Spinal cord (tissue), 10 donors: ENCODE measurements at places on chromosomes 5 and 9. TPM values are rescaled to one million over a fixed set of nuclear protein-coding genes. Genes with fewer than 3 reads are reported as not detected.

DNA sequence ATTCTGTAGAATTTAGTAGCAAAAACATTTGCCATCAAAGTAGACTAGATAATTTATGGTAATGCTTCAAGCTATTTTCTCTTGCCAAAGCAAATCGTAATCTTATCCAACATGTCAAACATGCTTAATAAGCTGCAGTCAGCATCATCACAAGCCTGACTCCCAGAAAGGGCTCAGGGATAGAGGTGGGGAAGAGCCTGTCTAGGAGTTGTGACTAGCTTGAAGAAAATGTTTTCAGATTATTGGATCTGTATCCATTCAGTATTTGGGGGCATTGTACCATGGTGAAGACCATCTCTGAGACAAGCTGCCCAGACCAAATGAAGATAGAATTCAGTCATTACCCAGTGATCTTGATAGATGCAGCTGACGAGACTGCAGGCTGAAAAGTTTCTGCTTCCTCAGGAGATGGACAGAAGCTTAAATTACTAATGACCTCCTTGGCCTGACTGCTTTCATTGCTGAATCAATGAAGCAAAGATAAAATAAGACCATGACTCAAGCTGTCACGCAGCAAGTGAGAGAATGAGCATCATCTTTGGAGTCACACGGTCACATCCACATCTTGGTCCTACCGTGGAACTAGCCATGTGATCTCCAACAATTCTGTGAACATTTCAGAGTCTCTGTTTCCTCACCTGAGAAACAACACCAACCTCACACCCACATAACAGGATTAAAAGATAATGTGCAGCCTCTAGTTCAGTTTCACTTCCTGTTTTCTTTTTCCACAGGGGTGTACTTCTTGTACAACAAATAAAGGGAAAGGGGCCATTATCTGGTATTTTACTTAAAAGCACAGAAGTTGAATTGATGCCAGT lies 9.4 kb downstream of the ERAP2 start:
- no peaks in the 10 kb centered on the region for H3K4me1 ChIP-seq
- no peak for DNase-seq
- H3K4me3 ChIP-seq: no peak overlapping the region
- H3K27ac ChIP-seq: no peak overlapping the region

GRCh38 chr5:51691538-51692079 lies 308.4 kb downstream of the ISL1 start:
- H3K4me3 ChIP-seq: no peak overlapping the region
- DNase-seq: no peak
- no peaks in the 10 kb centered on the region for H3K36me3 ChIP-seq
- no peak overlapping the region for H3K27ac ChIP-seq
- no peaks in the 10 kb centered on the region for H3K27me3 ChIP-seq

TSSK1B gene
- total RNA-seq: 0.06 TPM

CTXN3 gene
- 19.9 TPM for total RNA-seq

GRCh38 chr5:90932052-90932699 lies 373.6 kb downstream of the ADGRV1 start:
- DNase-seq: peak; percentile 48
- no peaks in the 10 kb centered on the region for H3K27me3 ChIP-seq
- no peak overlapping the region for H3K27ac ChIP-seq
- H3K4me1 ChIP-seq: no peaks in the 10 kb centered on the region
- H3K4me3 ChIP-seq: no peak overlapping the region

PCDHGA4 gene
- total RNA-seq: 7.5 TPM

- H3K4me3 ChIP-seq: no peak overlapping the region
- no peaks in the 10 kb centered on the region for H3K27me3 ChIP-seq
- no peaks in the 10 kb centered on the region for H3K4me1 ChIP-seq
- H3K36me3 ChIP-seq: no peaks in the 10 kb centered on the region
- H3K27ac ChIP-seq: no peak overlapping the region
Observed at GRCh38 chr9:91502913-91503672, 79.5 kb upstream of the NFIL3 start.

MAMDC2 gene
- total RNA-seq: 6.3 TPM

GRIA1 gene
- total RNA-seq: 50.9 TPM

DNA sequence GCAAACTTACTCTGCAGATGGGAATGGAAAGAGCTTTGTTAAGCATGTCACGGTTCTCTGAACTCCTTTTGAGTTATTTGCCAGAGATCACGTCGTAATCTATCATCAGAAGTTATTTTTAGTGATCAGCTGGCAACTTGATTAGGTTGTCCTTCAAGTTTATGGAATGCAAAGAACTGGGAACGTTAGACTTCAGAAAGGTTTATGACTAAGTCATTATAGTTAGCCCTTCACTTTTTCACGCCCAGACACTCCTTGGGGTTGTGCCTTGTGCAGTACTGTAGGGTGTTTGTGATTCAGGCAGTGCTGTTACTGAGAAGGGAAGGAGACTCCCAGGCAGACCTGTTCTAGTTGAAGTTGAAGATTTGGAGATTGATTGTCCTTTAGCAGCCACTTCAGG lies 26.8 kb upstream of the PHF2 start:
- H3K27ac ChIP-seq: no peak overlapping the region
- DNase-seq: no peak

DNA sequence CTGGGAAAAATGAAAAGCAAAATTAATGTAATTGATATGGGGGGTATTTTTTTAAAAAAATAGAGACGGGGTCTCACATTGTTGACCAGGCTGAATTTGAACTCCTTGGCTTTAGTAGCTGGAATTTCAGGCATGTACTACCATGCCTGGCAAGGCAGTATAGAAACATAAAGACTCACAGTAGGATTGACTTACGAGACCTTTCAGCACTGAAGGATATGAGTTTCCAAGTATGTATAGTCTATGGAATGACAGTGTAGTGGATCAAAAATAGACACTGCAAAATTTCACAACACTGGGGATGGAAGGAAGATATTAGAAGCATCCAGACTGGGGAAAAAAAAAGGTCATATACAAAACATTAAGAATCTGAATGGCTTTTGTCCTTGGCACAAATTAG lies 6.8 kb downstream of the DCP2 start:
- H3K4me3 ChIP-seq: no peak overlapping the region
- no peaks in the 10 kb centered on the region for H3K36me3 ChIP-seq
- H3K4me1 ChIP-seq: no peaks in the 10 kb centered on the region
- no peaks in the 10 kb centered on the region for H3K27me3 ChIP-seq
